ENCODE measurements at places on chromosomes 3 and 15. TPM values are rescaled to one million over a fixed set of nuclear protein-coding genes. Genes with fewer than 3 reads are reported as not detected.

The TBC1D21 gene
- not detected for total RNA-seq

The ACAN gene
- total RNA-seq, result not detected

The TM2D3 gene
- 41.8 TPM for total RNA-seq

GRCh38 chr3:72855001-72855400 lies 6.8 kb upstream of the SHQ1 start:
- DNase-seq, result no peak

DNA sequence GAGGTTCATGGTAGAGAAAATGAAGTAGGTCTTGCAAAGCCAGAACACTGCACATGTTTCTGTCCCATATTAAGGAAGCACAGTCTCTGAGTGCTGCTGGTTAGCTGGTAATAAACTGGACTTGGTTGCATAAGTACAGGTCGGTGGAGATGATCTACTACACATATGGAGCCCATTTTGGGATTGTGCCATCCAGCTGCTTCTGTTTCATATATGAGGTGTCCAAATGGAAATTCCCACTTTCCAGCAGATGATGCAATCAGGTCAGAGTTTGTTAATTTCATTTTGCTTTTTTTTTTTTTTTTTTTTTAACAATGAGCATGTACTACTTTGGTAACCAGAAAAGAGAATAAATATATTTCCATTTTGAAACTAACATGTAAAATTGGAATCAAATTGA lies 122.6 kb downstream of the SATB1 start:
- no peak for DNase-seq

DNA sequence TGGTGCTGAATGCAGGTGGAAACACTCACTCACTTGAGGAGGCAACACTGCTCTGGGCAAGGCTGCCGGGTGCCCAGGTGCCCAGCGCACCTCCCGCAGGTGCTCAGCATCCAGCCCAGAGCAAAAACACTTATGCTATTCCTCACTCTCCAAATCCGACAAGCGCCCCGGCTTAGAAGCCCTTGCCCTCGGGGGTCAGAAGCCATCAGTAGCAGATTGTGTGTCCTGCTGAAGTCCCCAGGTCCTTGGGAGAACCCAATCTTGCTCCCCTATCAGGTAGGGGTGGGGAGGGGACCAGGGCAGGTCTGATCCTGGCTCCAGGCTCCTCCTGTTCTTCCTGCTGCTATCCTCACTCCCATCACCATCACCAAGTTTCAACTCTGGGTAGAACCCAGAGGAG lies 46.7 kb downstream of the TLE3 start:
- no peak for DNase-seq

Measured in activated CD4-positive, alpha-beta memory T cell treated with anti-CD3 and anti-CD28 coated beads, Interleukin-2, amount 10 ng/mL, durations not matched to agents 7 days and 5 days (primary cell).